Activated T-cell treated with anti-CD3 and anti-CD28 coated beads for 24 hours (primary cell): ENCODE measurements at places on chromosomes 12 and 14.

DNA sequence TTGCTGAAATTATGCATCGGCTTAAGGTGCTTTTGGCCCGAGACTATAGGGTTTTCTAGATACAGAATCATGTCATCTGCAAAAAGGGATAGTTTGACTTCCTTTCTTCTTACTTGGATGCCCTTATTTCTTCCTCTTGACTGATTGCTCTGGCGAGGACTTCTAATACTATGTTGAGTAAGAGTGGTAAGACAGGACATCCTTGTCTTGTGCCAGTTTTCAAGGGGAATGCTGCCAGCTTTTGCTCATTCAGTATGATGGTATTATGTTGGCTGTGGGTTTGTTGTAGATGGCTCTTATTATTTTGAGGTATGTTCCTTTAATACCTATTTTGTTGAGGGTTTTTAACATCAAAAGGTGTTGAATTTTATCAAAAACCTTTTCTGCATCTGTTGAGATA, 8.3 kb downstream of the BMAL2 start:
- no peak for DNase-seq

- DNase-seq, result no peak
Measured at GRCh38 chr14:103123634-103124500, 606 bp downstream of the TNFAIP2 start.

DNA sequence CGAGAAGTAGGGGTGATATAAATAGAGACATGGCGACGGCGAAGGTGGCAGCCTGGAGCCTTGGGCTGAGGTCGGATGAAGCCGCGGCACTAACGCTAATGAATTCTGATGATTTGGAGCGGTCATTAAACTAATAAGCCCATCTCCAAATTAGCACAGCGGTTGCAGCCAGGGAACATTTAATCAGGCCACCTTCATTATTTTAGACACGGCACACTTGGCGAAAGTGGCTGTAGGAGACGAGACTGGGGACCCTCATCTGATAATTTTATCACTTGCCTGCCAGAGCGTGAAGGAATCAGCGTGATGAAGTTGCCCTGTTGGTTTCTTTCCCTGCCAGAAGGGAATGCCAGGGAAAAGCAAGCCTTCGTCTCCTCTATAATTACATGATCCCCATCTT, 664.3 kb upstream of the TBX3 start:
- no peak for DNase-seq

DNA sequence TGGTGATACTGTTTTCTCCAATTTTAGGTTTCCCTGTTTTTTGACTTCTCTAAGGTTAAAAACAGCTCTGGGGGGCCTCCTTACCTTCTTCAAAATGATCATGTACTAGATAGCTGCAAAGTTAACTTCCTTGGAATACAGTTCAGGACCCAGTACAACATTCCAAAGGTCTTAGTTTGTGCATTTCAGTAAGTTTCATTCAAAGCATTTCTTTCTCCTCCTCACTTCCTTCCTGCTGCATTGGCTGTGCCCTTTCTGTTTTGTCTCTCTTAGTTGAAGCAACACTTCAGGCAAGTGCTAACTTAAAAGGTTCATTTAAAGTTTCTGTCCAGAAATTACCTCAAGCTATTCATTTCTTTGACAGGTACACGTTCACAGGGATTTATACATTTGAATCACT, 95.7 kb downstream of the SCN8A start:
- DNase-seq, result no peak

DNA sequence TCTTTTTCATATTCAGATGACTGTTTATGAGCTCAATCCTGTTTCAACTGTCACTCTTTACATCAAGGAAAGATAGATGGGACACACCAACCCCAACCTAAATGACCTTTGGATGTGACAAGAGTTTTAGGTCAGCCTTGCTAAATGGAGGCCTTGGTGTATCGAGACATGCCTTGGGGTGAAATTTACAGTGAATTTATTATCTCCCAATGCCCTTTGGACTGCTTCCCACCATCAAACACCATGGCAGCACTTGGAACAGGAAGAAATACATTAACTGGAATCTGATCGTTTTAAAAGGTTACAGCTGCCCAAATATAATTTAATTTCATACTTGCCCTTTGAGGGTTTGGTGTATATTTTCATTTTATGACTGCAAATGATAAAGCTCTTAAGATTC, 327.6 kb downstream of the SOX5 start:
- no peak for DNase-seq

DNA sequence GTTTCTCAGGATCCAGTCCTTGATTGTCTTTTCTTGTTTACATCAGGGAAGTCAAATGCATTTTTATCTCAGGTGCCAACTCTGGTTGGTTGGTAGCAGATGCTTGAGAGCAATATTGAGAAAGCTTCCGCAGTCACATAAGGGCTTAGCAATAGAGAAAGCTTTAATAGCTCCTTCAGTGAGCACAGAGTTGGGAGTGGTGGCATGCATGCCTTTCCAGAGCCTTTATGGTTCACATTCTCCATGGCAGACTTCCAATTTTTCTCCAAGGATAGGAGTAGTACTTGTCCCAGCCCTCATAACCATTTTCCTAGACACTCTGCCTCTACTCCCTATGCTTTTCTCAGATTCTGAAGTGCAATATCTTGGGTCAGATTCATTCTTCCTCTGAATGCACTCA, 280.4 kb downstream of the AEBP2 start:
- DNase-seq, result no peak

GRCh38 chr12:106248312-106248845, 559 bp upstream of the CKAP4 start:
- DNase-seq, result no peak

DNA sequence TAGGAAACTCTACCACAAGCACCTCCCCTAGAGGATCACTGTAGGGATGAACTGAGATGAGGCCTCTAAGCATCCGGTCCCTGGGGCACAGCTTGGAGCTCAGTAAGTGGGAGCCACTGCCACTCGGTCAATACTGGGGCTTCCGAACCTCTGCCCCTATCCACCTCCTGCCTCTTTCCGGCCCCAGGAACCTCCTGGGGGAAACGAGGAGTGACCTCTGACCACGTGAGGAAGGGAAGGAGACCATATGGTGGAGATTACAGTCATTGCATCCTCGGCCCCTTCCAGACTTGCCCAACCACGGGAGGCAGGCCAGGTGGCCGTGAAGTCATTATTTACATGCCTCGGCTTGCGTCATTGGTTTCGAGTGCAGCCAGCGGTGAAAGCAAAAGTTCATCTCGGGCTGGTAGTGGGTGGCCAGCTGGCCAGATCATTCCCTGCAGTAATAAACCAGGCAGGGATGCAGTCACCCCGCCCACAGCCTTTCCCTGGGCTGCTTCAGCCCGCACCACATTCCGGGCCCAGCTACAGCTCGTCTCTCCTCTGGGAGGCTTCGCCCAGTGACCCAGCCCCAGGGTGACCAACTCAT, 65.4 kb downstream of the C14orf132 start:
- DNase-seq, result no peak

GRCh38 chr14:35258420-35258819, 33.8 kb upstream of the PSMA6 start:
- no peak for DNase-seq

DNA sequence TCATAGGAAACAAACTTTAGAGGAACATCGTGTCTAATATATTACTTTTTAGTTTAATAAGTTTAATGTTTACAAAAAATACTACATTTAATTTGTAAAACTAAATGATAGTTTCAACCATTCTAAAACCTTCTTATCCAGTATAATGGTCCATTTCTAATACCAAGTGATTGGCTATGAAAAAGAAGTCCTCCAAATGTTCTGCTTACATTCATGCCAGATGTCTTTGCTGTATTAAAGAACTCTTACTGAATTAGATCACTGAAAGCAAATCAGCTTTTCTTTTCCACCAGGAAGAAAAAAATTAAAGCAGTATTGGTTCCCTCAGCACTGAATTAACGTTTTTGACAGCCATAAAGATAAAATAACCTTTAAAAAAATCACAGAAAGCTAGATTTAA, 3.7 kb downstream of the NOVA1 start:
- DNase-seq, result no peak

- no peak for DNase-seq
Measured at GRCh38 chr14:101878211-101878821, 86.1 kb upstream of the DYNC1H1 start.

GRCh38 chr12:112977641-112978040, 678 bp upstream of the OAS2 start:
- DNase-seq, result no peak

DNA sequence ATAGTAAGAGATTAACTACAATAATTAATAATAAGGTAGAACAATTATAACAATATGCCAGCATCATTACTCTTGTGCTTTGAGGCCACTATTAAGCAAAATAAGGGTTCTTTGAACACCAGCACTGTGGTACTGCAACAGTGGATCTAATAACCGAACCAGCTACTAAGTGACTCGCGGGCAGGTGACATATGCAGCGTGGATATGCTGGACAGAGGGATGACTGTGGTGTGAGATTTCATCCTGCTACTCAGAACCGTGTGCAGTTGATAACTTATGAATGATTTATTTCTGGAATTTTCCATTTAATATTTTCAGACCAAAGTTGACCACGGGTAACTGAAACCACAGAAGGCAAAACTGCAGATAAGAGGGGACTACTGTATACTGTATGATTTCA, 34.4 kb downstream of the BMAL2 start:
- DNase-seq, result no peak

GRCh38 chr12:96108321-96108720, 72.9 kb upstream of the LTA4H start:
- peak; percentile 6 for DNase-seq

GRCh38 chr14:90724866-90725265, 91.4 kb downstream of the TTC7B start:
- DNase-seq, result no peak

DNA sequence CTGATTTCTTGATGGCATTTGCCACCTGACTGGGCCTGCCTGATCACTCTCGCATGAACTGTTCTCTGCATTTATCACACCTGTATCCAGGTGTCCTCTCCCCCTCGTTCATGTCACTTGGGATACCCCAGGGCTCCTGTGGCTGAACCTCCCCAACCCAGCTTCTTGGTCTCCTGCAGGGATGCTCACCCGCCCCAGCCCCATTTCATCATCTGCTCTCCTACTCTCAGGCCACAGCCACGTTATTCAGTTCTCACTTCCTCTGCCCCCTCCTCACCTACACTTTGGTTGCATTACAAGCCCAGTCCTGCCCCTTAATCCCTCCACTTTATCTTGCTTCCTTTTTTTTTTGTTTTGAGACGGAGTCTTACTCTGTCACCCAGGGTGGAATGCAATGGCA, 35.5 kb downstream of the TMBIM6 start:
- no peak for DNase-seq

DNA sequence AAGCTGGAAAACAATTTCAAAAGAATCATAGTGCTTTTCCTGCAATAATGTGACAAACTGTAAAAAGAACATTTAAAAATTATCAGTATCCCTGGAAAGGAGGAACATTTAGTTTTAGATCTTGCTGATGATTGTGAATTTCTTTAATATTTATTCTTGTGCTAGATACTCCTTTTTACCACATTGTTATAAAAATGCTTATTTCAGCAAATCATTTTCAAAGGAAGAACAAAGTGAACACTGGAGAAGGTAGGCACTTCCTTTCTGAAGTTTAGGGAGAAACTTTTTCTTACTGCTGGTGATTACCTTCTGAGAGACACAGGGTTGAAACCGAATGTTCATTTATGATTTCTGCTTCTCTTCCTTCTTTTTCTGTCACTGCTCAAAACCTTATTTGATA, 45.1 kb upstream of the C12orf75 start:
- no peak for DNase-seq

GRCh38 chr12:79900199-79900598, 34.7 kb downstream of the PPP1R12A start:
- no peak for DNase-seq

GRCh38 chr14:69518289-69519101, 34.0 kb downstream of the PLEKHD1 start:
- no peak for DNase-seq

DNA sequence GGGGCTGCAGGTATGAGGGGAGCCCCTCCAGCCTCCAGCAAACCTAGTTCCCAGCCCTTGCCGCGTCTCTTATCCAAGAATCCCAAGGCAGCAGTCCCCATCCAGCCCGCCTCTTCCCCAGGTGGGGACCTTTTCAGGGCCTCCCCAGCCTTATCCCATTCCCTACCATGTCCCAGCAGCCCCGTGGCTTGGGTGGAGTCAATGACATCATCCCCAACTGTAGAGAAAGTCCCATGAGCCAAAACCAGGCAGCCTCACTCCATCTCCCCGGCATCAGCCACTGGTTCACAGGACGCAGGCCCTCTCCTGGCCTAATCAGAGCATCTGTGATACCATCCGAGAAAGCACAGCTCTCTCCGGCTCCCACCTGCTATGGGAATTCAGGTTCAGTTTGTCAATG, 131.0 kb downstream of the NCOR2 start:
- DNase-seq, result no peak

GRCh38 chr14:51369814-51370213, 129.8 kb downstream of the TMX1 start:
- DNase-seq, result no peak

GRCh38 chr12:6376079-6376869, 911 bp upstream of the SCNN1A start:
- no peak for DNase-seq

- DNase-seq, result no peak
Measured at GRCh38 chr12:26195641-26196420, 458 bp downstream of the SSPN start.

DNA sequence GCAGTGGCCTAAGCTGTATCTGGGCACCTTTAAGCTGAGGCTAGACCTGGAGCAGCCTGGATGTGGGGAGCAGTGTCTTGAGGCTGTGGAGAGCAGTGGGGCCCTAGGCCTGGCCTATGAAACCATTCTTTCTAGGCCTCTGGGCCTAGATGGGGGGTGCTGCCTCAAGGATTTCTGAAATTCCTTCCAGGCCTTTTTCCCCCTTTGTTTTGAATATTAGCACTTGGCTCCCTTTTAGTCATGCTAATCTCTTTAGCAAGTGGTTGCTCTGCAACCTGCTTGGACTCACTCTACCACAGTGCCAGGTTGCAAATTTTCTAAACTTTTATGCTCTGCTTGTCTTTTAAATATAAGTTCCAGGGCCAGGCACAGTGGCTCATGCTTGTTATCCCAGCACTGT, 41.6 kb upstream of the RFX4 start:
- no peak for DNase-seq

GRCh38 chr12:129009833-129010622, 156.8 kb downstream of the GLT1D1 start:
- DNase-seq, result no peak

DNA sequence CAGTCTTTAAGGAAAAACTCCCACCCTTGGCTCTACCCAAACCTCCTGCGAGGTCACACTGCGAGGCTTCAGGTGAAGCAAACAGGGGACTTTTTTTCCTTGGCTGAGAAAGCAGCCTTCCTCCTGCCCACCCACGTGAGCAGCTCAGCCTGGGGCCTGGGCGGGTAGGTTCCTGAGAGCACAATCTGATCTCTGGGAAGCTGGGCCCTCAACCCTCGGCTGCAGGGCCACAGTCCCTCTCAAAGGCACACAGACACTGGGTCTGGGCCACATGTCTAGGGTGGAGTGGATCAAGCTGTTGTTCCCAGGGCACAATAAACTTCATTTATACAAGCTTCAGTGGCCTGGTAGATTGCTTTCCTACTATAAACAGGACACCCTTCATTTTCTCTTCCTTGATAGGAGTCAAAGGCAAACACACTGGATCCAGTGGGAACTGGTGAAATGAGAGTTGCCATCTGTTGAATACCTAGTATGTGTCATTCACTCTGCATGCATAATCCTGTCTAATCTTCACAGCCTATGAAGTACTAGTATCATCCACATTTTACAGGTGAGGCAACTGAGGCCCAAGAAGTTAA, 41.3 kb upstream of the PNMA1 start:
- no peak for DNase-seq
